Epithelial cell of alveolus of lung (primary cell): ENCODE measurements at places on chromosomes 12 and 14. TPM values are rescaled to one million over a fixed set of nuclear protein-coding genes. Genes with fewer than 3 reads are reported as not detected.

TSPAN8 gene
- total RNA-seq: 0.13 TPM in 1 of 2 replicates, not detected in the other

TTC7B gene
- total RNA-seq: 26.4 and 32.3 TPM in 2 replicates

NAB2 gene
- 46.2 and 46.7 TPM in 2 replicates for total RNA-seq

SOAT2 gene
- 0.48 TPM in 1 of 2 replicates, not detected in the other for total RNA-seq

MRPS35 gene
- total RNA-seq: 52.8 and 56.6 TPM in 2 replicates

PRDM4 gene
- 18.0 and 20.6 TPM in 2 replicates for total RNA-seq

ADCK1 gene
- 5.9 and 10.8 TPM in 2 replicates for total RNA-seq

CTSG gene
- not detected in 2 replicates for total RNA-seq
